ENCODE measurements at places on chromosomes 1 and 21.

- no peak for DNase-seq
Observed at GRCh38 chr1:204471687-204472086, 22.9 kb downstream of the PIK3C2B start.

- no peak for DNase-seq
Observed at GRCh38 chr1:87051965-87052364, 137.5 kb downstream of the HS2ST1 start.

DNA sequence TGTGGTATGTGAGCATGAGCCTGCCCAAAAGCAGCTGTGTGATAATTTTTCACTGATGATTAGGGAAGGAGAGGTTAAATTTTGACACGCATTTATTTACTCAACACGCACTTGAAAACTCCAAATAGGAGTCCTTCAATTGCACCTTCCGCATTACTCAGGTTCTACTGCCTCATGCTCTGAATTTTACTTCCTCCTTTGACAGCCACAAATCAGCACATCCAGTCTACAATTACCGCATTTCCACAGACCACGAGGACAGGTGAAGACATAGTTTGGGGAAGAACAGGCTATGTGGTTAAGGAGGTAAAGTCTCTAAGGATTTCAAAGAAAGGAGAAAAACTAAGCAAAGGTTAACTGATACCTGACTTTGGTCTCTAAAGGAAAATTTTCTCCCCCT lies 2.6 kb downstream of the CAPN8 start:
- no peak for DNase-seq

DNA sequence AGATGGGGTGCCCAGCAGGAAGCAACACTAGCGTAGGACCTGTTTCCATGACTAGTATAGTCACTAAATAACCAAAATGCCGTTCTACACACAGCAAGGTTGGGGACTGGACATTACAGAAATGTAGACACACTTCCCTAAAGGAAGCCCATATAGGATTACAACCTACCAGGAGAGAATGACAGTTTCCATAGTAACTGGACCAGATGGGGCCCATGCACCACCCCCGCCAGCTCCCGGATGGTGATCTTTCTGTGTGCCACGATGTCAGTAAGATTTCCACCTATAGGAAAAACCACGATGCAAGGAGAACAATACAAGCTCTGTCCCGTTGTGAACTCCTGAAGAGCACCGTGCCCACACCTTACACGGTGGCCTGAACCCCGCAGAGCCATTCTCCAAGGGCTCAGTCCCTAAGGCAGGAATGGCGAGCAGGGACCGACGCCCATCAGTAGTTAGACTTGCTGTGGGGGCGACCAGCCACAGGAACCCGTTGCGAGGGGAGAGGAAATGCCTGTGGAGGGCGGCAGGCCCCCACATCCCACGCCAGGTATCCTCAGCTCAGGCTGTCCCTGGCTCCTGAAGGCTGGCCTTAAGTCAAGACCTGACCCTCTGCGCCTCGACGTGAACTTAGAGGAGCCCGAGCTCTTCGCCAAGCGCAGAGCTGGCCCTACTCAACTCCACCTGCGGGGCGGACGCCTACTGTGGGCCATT lies 13.6 kb upstream of the CEP85 start:
- no peak for DNase-seq

DNA sequence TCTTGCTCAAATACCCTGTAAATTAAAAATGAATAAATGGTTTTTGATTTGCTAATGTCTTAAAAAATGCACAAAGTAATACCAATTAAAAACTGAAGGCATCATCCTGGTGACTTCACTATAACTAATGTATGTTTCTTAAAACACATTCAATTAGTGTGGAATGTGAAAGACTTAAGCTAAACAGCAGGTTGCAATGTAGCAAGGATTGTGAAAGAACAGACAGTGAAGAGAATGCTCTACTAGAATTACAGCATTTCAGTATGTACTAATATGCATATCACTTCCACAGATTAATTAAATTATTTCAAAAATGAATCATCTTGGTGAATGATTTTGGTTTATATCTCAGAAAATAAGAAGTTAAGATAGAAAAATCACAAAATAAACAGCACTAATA lies 56.4 kb downstream of the LHX4 start:
- no peak for DNase-seq

DNA sequence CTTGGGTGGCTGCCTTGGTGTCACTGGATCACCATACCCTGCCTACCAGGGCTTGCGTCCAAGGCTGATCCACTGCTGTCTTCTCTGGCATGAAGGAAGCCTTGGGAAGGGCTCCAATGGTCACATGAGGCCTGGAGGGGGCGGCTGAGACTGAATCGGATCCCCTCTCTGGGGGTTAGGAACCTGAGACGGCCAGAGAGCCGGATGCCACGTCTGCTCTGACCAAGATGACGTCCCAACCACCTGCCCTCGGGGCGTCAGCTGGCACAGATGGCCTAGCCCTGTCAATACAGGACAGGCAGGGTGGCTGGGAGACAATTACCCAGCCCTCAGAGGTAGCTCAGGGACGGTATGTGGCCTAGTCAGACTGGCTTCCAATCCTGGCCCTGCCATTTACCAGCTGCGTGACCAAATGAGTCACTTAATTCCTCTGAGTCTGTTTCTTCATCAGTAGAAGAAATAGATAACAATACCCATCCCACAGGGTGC lies 5.4 kb downstream of the TRIM62 start:
- DNase-seq = no peak

- DNase-seq = no peak
Observed at GRCh38 chr1:240515505-240515904, 96.5 kb downstream of the GREM2 start.

All from H54 (cell line).